ENCODE measurements at places on chromosomes 13 and 19.

- no peak for DNase-seq
Observed at GRCh38 chr19:30519607-30520205, 147.5 kb downstream of the ZNF536 start.

- DNase-seq = no peak
Observed at GRCh38 chr13:108895220-108895704, 265.9 kb downstream of the MYO16 start.

DNA sequence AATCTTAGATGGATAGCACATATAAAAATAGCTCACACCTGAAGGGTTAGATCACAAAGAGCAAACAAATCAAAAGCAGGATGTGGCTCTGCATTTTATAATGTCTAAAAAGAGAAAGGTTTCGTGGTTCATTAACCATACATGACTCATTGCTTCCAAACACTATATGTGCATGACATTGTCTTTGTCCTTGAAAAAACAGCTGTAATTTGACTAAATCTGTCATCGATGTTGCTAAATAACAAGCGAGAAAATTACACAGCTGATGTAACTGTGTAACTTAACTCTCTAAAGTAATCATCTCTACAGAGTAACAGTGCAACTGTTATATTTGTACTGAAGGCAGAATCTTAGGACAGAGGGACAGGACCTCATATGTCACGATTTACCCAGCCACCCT lies 383.1 kb upstream of the GPC6 start:
- no peak for DNase-seq

DNA sequence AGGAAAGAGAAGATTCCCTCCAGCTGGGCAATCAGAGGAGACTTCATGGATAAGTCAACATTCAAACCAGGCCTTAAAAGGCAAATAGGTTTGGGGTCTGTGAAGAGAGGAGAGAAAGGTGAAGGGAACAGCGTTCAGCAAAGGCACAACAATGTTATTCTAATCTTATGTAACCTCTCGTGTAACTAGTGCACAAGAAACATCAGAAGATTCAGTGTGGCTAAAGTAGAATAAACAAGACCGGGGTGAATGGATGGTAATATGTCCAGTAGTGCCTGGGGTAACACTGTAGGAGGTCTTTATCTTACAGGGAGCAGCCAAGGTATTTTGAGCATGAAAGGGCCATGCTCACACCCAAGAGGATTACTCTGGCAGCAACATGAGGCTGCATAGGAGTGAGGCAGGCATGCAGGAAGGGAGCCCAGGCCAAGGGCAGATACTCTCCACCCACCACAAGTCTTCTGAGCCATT lies 24.1 kb downstream of the LHFPL6 start:
- no peak for DNase-seq

DNA sequence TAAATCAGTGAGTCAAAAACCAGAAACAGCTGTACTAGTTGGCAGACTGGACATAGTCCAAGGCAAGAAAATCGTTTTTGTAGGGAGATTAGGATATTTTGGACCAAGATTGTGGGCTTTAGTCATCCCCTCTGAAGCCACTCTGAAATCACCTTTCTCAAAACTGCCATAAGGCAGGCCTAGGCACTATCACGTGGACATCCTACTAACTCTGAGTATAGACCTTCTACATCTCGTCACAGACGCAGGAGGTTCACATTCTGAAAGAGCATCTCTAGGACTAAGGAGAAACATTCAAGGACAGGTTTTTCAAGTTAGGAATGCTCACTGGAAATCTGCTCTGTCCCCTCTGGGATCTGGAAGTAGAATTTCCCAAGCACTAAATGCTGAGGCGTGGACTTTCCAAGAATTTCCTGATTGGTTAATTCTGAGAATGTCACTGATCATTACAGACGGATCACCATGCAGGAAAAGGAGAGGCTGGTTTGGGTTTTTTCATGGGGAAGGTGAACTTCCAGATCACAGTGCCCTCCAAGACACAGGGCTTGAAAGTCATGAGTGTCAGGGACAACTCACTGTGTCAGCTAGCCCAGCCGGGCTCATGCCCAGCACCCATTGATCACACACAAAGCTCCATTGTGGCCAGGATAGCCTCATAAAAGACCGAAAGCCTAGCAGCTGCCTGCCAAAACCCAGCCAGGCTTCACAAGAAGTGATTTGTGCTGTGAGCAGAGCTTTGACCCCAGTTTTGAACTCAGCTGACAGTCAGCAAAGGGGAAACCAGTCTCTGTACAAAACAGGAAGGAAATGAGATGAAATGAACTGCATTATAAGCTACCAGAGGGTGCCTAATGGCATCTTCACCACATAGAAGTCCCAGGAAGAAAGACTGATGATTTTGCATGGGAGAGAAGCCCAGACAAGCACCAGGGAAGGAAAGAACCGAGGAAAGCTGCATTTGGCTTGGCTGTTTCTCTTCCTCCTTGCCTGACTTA lies 2.7 kb upstream of the RUBCNL start:
- DNase-seq = no peak

DNA sequence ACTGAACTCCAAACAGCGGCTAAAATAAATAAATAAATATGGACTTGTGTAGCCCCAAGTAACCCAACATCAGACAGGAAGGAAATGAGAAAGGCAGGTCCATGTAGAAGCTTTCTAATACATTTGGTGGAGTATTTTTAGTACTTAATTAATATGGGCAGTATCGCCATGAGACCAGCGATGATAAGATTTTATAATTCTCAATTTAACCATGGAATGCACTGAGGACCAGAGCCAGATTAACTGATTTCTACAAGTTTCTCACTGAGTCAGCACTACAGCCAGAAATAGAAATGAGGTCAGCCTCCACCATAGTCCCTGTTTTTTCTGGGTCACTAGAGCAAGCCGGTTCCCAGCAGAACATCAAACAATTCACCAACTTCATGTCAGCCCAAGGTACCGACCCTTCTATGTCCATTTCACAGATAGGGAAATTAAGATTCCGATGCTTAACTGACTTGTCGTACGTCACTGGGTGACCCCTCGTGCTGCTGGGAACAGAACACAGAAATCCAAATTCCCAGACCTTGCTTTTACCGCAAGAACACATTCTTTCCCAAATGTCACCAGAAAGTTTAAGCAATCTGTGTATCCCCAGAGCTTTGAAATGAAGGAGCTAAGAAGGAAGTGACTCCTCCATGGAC lies 90.4 kb downstream of the COL4A1 start:
- no peak for DNase-seq

- DNase-seq = no peak
Observed at GRCh38 chr19:5595129-5595528, 27.4 kb upstream of the TINCR start.

DNA sequence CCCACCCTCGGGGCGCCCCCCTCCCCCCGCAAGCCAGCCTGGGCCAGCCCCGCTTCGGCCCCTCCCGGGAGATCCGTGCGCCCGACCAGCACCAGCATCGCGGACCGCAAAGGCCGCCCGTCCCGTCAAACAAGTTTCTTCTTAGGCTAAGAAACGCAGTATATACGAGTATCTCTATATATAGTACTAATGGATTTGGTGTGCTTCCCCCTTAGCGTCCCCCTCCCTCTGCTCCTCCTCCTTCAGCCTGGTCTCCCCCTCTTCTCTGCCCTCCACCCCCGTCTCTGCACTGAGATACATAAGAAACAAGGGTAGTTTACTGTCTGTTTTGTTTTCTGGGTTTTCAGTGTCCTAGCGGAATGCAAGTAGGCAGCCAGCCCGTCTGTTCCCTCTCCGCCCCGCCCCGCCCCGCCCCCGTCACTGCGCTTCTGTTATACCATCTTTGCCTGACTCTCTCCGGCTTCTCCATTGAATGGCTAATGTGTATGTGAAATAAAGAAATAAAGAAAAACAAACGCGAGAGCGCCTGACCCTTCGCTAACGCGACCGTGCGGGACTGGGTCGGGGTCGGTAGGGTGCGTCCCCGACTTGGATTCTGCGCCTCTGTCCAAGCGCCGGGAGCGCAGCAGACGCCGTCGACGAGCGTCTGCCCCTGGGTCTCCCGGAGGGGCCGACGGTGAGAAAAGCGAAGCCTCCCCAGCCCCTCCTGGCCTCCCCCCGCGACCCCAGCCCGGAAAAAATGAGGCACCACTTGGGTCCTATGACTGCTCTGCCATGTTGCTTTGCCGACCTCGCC lies 4.2 kb downstream of the LYL1 start:
- DNase-seq = no peak

DNA sequence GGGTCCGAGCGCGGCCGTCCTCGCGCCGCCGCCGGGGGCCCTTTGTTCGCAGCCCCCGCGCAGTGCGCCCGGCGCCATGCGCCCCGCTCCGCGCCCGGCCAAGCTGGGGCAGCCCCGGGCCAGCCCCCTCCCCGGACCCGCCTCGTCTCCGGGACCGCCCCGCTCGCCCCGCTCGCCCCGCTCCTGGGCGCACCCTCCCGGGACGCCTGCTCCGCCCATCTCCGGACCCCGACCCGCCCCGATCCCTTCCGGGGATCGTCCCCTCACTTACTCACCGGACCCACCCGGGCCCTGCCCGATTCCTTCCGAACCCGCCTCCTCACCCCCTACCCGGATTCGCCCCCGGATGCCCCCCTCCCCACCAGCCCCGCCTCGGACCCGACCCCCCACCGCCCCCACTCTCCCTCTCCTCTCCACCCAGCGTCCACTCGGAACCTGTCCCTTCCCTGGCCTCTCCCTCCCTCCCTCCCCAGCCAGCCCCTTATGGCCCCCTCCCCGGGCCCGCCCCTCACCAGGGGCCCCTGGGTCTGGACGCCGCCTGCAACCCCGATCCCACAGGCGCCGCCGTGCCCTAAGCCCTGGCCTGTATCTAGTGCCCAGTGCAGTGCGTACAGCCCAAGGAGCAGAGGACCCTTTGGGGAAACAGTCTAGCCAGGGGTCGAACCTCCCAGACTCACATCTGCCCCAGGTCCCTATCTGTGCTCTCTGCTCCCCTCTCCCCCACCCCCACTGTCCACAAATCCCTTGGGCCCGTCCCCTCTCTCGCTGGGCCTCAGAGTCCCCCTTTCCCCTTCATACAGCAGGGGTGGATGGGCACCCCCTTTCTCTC lies at the start of gene CPAMD8:
TSS of gene CPAMD8 (minus strand) at position 105 of the 829 bp plus-strand sequence. CDS start 168 bp downstream, outside the sequence.
- no peak for DNase-seq

- peak; percentile 51 for DNase-seq
Observed at GRCh38 chr19:9586764-9587163, 2.5 kb upstream of the ZNF121 start.

DNA sequence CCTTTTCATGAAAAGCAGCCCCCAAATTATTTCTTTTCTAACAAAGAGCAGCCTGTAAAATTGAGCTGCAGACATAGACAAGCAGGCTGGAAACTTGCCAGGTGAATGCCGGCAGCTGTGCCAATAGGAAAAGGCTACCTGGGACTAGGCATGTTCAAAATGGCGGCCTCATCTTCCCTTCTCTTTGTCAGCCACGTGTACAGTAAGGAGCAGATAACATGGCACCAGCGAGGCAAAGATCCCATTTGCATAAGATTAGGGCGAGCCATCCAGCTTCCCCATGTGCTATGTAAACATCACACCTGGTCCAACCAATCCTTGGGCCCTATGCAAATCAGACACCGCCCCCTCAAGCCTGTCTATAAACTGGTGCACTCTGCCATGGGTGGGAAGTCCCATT lies 31.2 kb upstream of the CACNA1A start:
- no peak for DNase-seq

DNA sequence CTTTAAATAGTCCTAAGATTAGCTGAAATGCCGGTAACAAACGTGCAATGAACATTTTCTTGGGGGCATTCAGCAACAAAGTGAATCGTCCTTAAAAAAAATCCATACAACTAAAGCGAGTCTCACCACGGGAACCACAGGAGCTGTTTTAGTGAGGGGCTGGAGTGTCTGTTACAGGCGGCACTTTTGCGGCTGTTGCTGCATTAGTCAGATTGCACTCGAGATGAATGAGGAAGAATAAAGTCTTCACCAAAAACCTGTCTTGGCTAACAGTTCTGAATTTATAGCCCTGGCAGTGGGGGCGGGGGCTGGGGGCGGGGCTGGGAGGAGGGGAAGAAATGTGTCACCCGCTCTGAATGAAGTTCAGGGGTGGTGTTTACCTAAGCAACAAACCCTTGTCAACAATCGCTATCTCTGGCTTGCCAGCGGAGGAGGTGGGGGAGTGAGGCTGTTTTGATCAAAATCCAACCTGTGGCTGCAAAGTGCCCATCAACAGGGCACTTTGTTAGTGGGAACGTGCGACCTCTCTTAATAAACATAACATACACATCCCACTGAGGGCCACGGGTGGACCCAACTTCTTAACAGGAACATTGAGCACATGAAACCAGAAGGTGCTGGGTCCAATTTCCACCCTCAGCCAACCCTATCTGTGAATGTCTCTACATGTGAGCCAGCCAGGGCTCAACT lies 44.5 kb downstream of the RFX2 start:
- DNase-seq = peak; percentile 16

DNA sequence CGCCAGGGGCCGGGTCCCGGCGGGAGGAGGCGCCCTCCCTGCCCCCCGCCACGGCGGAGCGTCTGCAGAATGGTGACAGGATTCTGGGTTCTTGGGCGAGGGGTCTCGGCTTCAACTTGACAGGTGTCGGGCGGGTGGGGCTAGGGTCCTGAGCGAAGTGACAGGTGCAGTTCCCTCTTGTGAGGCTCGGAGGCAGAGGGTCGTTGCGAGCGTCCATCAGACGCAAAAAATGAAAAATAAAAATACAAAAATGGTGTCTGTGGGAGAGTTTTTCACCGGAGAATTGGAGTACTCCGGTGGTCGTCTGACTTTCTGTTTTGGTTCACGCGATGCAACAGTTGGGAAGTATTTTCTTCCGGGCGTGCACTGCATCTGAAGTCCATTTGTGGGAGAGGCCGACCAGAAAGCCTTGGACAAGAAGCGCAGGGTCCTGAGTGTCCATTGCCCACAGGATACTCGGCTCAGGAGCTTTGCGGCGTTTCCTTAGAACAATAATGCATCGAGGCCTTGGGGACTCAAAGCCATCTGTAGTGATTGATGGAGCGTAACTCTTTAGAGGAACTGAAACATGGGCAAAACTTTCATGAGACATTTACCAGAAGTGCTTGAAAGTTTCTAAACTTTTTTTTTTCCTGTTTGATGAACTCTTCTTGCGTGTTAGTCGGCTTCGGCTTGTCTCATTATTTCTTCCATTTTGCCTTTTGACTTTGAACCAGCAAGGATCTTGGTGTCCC lies 759 bp downstream of the RB1 start:
- DNase-seq = no peak

DNA sequence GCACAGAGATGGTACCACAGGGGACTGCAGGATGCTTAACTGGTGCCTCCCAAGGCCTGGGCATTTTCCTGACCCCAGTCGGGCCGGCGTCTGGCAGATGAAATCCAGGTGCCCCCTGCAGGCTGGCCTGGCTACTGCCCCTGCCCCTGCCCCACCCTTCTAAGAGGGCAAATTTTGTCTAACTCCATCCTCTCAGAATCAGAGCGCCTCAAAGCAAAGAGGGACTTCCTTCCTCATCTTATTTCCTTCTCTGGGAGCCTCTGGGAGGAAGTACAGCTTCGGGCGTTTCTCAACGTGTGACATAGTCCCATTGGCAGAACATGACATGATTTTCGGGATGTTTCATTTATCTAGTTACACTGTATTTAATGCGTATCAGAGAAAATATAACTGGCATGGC lies 2.7 kb downstream of the PRKACA start:
- no peak for DNase-seq

DNA sequence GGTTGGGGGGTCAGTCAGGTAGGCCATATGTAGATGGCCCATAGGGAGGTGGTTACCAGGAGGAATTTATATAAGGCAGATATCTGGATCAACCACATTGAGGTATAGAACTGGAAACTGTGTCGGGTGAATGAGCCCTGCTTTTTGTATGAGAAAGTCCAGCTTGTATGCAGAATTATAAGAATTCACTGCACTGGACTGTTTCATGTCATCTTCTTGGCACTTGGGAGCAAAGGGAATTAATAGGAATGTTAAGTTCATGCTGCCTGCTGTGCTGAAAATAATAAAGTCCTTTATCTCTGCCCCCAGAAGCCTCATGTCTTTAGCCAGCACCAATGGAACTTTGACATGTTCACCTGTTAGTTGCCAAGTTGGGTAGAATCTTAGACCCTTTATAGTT lies 12.3 kb downstream of the BORA start:
- DNase-seq = no peak

Data from stimulated activated CD4-positive, alpha-beta T cell treated with anti-CD3 and anti-CD28 coated beads, Interleukin-15, amount 100 ng/mL, for 1 hour (primary cell).